ENCODE measurements at places on chromosomes 16 and 17.

DNA sequence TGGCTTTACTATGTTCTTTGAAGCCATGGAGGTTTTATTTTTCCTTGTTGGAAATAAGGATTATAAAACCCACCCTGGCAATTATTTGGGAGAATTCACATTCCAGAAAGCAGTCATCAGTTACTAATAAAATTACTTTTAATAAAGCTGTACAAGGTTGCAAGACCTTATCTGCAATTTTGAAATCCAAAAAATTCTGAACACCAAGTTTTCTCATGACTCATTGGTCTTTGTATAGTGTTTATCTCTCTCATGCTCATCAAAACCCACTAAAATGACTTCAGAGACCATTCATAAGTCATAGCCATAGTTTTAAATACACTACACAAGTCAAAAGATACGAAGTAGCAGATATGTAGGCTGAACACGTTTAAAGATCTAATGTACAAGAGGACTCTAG lies 6.0 kb upstream of the KRT38 start:
- DNase-seq = no peak

DNA sequence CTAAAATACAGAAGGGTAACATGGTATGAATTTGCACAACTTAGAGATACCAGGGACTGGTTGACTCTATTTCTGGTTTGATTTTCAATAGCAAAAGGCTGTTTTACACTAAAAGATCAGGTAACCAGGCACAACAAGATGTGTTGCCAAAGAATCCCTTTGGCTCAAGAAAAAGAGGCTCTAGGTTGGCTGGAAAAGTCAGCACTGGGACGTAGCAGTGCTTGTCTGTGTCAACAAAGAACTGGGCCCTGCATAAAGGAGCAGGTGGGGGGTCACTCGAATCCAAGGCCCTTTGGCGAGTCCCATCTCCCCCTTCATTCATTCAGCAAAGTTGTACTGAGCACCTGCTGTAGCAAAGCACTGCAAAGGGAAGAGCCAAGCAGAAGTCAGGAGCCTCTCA lies 18.4 kb downstream of the SDR42E1 start:
- DNase-seq = no peak

- DNase-seq = no peak
These were observed 42.0 kb downstream of the ADCY7 start for GRCh38 chr16:50308237-50308965.

GRCh38 chr17:82754297-82755208 lies 2.7 kb downstream of the TBCD start:
- peak; percentile 85 for DNase-seq

DNA sequence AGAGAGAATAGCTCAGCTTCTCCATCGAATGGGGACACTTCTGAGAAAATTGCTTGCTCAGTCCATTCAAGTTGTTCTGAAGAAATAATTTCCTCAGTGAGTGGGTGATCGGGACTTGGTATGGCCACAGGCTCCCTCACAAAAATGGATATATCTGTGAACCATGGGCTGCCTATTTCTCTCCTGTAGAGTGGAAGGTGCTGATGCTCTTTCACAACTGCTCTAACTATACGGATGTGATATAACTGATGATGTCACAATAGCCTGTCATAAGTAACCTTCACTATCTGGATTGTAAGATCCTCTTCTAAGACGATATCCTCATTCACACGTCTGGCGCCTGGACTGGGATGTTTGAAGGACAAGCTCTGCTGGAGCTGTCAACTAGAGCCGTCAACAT lies 4.7 kb upstream of the CCL18 start:
- DNase-seq = no peak

- DNase-seq = peak; percentile 54
These were observed 270.7 kb downstream of the NTN1 start for GRCh38 chr17:9291912-9292560.

DNA sequence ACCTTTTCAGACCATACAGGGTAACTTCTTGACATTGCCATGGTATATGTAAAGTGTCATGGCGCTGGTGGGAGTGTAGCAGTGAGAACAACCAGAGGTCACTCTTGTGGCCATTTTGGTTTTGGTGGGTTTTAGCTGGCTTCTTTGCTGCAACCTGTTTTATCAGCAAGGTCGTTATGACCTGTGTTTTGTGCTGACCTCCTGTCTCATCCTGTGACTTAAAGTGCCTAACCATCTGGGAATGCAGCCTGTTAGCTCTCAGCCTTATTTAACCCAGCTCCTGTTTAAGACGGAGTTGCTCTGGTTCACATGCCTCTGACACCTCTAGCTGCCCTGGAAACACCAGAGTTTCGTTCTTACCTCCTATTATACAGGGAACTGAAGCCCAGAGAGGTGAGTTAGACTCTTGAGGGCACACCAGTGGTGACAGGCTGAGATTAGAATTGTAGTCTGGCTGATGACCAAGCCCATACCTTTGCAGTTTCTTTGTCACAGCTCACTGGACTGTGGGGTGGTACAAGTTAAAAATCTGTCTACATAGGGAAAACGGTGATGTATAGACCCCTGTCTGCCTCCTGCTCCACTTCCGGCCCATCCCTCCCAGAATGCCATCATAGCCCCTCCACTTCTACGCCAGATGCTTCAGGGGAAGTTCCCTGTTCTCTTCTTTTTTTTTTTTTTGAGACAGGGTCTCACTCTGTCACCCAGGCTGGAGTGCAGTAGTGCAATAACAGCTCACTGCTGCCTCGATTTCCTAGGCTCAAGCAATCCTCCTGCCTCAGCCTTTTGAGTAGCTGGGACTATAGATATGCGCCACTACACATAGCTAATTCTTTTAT lies 21.0 kb downstream of the KSR1 start:
- no peak for DNase-seq

DNA sequence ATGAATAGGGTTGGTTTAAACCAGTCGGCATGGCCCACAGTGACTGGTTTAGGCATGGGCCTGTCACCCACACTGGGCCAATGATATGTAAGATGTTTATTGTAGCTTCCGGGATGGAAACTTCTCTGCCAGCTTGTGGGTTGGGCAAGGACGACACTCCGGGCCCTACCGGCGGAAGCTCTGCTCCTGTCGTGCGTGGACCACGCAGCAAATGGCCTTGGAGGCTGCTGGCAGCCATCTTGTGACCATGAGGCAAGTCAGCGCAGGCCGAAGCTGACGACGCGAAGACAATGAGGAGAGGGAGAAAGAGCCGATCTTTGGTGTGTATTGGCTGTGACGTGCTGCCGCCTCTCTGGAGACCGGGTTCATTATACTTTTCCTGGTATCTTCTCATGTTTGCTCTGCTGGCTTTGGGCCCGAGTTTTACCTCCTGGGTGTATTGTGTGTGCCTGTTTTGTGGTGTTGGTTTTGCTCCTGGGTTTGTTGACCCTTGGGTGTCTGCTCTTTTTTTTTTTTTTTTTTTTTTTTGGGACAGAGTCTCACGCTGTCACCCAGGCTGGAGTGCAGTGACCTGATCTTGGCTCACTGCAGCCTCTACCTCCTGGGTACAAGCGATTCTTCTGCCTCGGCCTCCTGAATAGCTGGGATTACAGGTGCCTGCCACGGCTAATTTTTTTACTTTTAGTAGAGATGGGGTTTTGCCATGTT lies 15.4 kb downstream of the SLC25A10 start:
- no peak for DNase-seq

GRCh38 chr16:88505405-88506082 lies 52.5 kb downstream of the ZFPM1 start:
- peak; percentile 51 for DNase-seq

- DNase-seq = no peak
These were observed 134.2 kb upstream of the CIBAR2 start for GRCh38 chr16:85246473-85246872.

DNA sequence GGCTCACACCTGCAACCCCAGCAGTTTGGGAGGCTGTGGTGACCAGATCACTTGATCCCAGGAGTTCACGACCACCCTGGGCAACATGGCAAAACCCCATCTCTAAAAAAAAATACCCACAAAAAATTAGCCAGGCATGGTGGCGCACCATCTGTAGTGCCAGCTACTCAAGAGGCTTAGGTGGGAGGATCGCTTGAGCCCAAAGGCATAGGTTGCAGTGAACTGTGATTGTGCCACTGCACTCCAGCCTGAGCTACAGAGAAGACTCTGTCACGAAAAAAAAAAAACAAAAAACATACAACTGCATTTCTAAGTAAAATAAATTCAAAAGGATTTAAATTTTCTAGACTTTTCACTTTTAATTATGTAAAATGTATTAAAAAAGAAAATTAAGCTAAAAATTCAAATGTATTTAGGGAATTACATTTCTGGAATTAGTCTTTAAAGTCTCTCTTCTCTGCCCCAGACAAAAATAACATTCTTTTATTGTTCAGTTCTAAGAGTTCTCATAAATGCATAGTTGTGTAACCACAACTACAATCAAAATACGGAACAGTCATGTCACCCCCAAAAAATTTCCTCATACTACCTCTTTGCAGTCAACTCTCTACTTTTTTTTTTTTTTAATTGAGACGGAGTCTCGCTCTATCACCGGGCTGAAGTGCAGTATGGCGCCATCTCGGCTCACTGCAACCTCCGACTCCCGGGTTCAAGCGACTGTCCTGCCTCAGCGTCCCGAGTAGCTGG lies 14.1 kb downstream of the FAM222B start:
- no peak for DNase-seq

DNA sequence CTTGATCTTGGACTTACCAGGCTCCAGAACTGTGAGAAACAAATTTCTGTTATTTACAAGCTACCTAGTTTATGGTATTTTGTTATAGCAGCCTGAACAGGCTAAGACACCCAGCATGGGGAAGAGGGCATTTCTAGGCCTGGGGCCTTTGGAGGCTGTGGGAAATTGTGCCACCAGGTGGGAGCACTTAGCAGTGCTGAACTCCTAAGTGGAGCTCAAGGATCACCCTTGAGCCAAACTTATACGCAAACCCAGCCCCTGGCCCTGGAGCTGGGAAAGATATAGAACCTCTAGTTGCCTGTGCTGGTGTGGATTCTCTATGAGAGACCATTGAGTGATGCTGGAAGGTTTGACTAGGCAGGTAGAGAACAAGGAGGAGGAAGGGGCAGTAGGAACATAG lies 36.1 kb downstream of the MIS12 start:
- no peak for DNase-seq

DNA sequence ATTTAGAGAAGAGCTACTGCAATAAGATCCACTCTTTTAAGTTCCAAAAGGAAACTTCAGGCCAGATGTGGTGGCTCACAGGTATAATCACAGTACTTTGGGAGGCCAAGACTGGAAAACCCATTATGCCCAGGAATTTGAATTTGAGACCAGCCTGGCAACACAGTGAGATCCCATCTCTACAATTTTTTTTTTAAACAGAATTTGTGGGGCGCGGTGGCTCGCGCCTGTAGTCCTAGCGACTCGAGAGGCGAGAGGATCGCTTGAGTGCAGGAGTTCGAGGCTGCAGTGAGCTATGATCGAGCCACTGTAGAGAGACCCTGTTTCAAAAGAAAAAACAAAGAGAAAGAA lies 793 bp downstream of the COG7 start:
- no peak for DNase-seq

GRCh38 chr16:2825049-2825742 lies 4.9 kb upstream of the ZG16B start:
- no peak for DNase-seq

GRCh38 chr17:70013911-70014310 lies 61.1 kb upstream of the KCNJ16 start:
- DNase-seq = no peak

GRCh38 chr17:1792495-1793446 lies 30.9 kb downstream of the SERPINF1 start:
- DNase-seq = no peak

- DNase-seq = peak; percentile 83
These were observed 10.1 kb upstream of the CCL17 start for GRCh38 chr16:57394444-57394843.

DNA sequence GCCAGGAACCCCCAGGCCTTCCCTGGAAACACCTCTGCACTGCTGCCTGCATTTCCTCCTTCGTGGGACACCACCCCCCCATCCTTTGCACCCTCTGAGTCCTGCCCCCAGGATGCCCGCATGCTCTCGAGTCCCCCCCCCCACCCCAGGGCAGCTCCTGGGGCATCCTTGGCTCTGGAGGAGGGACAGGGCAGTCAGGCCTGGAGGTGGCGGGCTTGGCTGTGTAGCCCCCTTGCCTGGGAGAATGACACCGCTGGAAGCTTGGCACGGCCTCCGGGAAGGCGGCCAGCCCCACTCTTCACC lies 98.9 kb upstream of the GSE1 start:
- no peak for DNase-seq

Data from T47D (cell line).